ENCODE measurements at places on chromosomes 16 and 17. TPM values are rescaled to one million over a fixed set of nuclear protein-coding genes. Genes with fewer than 3 reads are reported as not detected.
A peak's percentile ranks its signal among the peaks of the same experiment; 100 is the strongest.

Gene VAT1L
- not detected for total RNA-seq

DNA sequence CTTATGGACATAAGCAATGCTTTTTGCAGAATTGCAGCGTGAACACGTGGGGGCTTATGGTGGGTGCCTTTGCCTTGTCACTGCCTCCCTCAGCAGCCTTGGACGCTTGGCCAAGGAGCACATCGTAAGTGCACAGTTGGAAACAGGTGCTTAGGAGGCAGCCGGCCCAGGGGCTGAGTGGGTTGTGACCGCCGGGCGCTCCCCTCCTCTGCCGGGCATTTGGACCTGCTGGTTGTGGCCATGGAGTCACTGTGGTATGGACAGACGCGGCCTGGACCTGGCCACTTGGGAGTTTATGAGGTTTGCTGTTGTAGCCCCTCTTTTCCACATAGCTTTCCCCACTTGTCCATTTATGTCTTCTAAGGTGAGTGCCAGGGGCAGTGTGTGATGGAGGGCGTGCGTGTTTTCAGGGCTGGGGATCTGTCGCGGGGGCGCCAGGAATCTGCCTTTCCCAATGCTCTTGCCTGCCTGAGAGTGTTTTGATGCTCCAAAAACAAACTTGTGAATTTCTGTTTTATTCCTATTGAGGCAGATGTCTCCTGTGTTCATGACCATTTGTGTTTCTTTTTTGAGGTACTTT lies 49.2 kb downstream of the PDPK1 start:
- DNase-seq: no peak

- DNase-seq: no peak
Measured at GRCh38 chr17:37084372-37084771, 135.6 kb downstream of the AATF start.

GRCh38 chr16:83925957-83926725 lies 26.9 kb upstream of the OSGIN1 start:
- DNase-seq: no peak

Gene CMTM2
- total RNA-seq: not detected

Gene TMC7
- 2.6 TPM for total RNA-seq

Gene BCO1
- total RNA-seq: not detected

GRCh38 chr17:43074869-43075268 lies 49.8 kb downstream of the RND2 start:
- no peak for DNase-seq

GRCh38 chr16:5036228-5037156 lies 2.8 kb upstream of the NAGPA start:
- peak; percentile 10 for DNase-seq

DNA sequence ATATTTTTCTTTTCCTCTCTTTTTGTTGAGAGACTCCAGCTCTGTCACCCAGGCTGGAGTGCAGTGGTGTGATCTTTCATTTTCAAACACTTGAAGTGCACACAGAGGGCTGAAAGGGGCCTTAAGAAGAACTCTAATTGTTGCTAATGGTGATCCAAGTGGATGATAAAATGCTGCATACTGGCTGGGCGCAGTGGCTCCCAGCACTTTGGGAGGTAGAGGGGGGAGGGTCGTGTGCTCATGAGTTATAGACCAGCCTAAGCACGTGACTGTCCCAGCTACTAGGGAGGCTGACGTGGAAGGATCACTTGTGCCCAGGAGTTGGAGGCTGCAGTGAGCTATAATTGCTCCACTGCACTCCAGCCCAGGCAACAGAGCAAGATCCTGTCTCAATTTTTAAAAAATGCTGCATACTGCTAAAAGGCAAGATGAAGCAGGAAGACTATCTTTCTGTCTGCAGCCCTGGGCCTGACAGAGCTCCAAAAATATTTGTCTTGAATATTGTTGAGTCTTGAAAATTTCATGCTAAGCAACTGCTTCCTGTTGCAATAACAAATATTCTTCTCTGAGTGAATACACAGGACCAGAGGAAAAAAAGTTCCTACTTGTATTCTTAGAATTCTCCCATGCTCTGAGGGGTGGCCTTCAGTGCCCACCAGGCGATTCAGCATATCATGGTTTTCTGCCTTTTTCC lies 63.7 kb upstream of the AKTIP start:
- DNase-seq: peak; percentile 29

GRCh38 chr17:78383725-78384471 lies 5.4 kb downstream of the PGS1 start:
- peak; percentile 93 for DNase-seq

- no peak for DNase-seq
Measured at GRCh38 chr17:27609611-27610303, 21.2 kb upstream of the LGALS9 start.

DNA sequence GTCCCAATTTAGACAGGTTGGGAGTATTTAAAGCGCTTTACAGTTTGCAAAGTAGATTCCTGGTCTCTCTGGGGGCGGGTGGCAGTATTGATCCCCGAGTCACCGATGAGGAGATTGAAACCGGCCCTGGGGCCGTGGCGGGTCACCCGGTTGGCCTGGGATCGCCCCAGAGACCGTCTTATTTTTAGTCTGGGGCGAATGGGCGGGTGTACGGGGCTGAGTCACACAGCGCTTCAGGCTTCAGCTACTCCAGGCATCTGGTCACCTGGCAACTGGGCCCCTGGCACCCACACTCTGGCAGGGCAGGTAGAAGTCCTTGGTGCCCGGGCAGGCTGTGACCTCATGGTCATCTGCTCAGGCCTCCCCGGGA lies 669 bp downstream of the MIEF2 start:
- peak; percentile 59 for DNase-seq

Gene OSGIN1
- 1.3 TPM for total RNA-seq

- DNase-seq: no peak
Measured at GRCh38 chr16:82728901-82729300, 102.1 kb downstream of the CDH13 start.

Gene VTN
- total RNA-seq: not detected

Gene PPM1E
- total RNA-seq: 0.07 TPM

Gene KCNJ18
- not detected for total RNA-seq

Gene CXCL16
- total RNA-seq: 17.1 TPM

DNA sequence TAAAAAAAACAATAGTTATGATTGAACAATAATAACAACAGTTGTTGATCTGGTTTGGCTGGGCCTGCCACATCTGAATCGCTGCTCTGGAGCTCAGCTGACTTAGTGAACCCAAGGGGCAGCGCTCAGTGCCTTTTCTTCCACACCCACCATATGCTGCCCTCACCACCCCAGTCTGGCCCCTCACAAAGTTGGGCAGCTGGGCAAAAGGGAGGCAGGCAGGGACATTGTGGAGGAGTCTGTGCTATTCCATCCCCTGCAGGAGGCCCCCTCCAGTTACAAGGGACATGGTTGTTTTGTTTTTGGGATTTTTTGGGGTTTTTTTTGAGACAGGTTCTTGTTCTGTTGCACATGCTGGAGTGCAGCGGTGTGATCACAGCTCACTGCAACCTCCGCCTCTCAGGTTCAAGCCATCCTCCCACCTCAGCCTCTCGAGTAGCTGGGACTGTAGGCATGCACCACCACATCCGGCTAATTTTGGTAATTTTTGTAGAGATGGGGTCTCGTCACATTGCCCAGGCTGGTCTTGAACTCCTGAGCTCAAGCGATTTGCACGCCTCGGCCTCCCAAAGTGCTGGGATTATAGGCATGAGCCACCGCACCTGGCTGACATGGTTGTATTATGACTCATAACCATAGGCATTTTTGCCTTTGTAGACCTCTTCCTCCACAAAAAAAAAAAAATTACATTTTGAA lies 8.6 kb upstream of the PECAM1 start:
- DNase-seq: peak; percentile 70

Gene SRSF1
- total RNA-seq: 328 TPM

DNA sequence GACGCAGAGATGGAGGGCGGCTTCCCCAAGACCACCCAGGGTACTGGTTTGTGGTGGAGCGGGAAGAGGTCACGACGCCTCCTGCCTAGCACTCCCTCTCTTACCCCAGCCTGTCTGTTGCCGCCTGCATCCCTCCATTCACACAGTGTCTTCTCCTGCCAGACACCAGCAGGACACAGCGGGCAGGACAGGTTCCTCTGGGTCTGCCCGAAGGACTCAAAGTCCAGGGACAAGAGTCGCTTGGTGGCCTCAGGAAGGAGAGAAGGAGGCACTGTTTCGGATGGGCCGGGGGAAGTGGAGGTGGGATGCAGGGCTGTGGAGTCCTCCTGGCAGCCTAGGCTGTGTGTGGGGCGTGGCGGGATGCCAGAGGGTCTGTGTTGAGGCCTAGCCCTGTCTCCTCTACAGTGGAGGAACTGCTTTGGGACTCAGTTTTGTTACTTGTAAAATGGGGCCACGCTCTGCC lies 19.6 kb upstream of the TNS4 start:
- no peak for DNase-seq

- DNase-seq: no peak
Measured at GRCh38 chr17:76390003-76390421, 5.6 kb downstream of the SPHK1 start.

Gene AP2B1
- total RNA-seq: 167 TPM

GRCh38 chr17:80891397-80892018 lies 100.1 kb upstream of the CHMP6 start:
- peak; percentile 73 for DNase-seq

DNA sequence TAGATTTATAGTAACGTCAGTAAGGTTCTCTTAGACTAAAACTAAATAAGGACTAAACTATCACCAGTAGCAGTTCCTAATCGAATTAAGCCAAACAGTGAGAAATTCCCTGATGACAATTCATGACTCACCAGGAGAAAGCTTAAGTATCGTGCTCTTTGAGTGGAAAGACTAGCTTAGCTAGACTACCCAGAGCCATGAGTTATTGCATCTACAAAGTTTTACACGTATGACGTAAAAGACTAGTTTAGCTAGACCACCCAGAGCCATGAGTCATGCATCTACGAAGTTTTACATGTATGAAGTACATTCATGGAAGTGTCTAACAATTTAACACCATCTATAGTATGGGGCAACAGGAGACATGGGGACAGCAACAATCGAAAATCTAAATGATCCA lies 36.6 kb downstream of the UBE2G1 start:
- peak; percentile 98 for DNase-seq

Gene CAMKK1
- total RNA-seq: 2.3 TPM

DNA sequence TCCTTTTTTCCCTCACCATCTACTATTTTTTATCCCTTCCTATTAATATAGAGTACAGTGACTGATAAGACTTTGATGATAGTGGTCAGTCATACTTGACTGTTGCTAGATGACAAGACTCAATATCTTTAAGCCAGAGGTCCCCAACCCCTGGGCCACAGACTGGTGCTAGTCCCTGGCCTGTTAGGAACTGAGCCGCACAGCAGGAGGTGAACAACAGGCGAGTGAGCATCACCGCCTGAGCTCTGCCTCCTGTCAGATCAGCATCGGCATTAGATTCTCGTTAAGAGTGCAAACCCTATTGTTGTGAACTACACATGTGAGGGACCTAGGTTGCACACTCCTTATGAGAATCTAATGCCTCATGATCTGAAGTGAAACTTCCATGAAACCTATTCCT lies 341.3 kb downstream of the BCAS3 start:
- no peak for DNase-seq

- DNase-seq: no peak
Measured at GRCh38 chr17:69869667-69870066, 205.4 kb upstream of the KCNJ16 start.

Gene FSCN2
- not detected for total RNA-seq

DNA sequence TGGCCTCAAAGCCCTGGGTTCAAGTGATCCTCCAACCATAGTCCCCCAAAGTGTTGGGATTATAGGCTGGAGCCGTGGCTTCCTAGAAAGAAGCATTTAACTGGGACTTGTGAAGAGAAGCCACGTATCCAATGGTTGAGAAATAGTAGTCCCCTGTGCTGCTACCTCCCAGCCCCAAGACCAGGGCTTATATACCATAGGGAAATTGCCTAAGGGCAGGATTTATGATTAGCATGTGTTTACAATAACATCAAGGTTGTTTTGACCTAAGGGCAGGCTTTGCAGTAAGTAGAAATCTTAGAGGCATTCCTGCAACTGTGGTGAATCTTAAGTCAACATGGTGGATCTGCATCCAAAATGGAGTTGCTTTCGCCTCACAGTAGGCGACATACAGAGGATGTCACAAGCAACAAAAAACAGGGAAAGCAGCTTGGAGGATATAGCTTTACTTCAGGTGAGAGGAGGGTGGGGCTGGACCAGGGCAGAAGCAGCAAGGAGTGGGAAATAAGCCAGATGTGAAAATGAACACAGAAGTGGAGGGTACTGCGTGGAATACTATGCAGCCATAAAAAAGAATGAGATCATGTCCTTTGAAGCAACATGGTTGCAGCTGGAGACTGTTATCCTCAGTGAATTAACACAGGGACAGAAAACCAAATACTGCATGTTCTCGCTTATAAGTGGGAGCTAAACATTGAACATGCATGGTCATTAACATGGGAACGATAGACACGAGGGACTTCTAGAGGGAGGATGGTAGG lies 18.7 kb upstream of the NSMCE1 start:
- no peak for DNase-seq

GRCh38 chr16:25126820-25127232 lies 15.3 kb downstream of the LCMT1 start:
- DNase-seq: peak; percentile 90

- DNase-seq: no peak
Measured at GRCh38 chr17:44956998-44957981, 9.7 kb upstream of the KIF18B start.

DNA sequence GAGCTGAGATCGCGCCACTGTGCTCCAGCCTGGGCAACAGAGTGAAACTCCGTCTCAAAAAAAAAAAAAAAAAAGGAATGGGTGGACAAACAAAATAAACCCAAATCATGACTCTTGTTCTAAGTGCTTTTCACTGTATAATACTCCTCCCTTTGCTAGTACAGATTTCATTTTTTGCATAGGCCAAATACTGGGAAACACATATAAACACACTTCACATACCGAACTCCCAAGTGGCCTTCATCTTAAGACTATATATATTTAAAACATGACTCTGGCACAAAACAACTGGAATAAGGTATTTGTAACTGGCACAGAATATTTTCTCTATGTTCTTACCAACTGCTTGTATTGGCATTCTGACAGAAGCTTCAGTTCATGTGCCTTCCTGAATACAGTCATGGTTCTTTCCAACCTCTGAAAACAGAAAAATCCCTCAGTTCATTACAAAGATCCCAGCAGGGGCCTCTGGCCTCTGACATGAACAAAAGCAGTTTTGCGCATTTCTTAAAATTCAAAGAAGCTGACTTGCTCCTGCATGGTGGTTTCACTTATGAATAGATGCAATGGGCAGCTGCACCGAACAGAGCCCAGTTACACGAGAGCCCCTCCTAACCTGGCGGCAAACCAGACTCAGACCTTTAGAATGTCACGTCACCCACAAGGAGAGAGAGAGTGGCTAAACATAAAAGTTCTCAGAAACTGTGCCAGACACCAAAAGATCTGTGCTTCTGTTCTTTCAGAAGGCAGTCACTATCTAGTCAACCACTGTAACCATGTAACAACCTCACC lies 19.1 kb upstream of the COPRS start:
- no peak for DNase-seq

DNA sequence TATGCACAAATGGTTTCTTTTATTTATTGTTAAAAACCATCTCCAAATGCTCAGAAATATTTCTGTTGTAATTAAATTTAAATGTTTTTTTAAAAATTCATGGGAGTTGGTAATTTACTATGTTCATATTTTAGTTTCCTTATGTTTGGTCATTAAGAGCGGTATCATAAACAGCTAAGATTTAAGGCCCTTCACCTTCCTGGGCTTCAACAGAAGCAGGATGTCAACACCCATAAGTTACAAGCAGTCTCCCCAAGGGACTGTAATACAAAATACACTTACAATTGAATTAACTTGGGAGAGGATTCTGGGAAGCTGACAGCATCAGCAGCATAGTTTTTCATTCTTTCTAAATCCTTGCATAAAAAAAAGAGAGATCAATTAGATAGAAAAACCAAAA lies 30.9 kb upstream of the TANC2 start:
- DNase-seq: no peak
